Head of caudate nucleus (tissue), 42 donors: ENCODE measurements at places on chromosomes 1 and 21.

DNA sequence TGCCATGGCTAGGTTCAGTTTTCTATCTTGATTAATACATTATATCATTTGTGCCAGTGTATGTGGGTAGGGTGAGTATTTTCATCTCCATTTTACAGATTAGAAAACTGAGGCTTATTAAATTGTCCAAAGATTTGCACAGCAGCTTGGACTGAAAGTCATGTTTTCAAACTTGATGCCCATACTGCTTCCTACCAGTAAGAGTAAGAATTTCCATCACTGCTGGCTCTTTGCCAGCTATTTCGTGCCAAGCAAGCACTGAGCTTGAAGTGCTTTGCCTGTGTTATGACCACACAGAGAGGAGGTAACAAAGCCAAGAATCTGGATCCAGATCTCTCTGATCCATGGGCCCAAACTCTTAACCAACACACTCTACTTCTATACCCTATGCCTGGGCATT is 295.0 kb downstream of the VAV3 start:
- DNase-seq, result no peak

GRCh38 chr1:40620150-40620549 is 45.3 kb downstream of the RIMS3 start:
- no peak for DNase-seq

DNA sequence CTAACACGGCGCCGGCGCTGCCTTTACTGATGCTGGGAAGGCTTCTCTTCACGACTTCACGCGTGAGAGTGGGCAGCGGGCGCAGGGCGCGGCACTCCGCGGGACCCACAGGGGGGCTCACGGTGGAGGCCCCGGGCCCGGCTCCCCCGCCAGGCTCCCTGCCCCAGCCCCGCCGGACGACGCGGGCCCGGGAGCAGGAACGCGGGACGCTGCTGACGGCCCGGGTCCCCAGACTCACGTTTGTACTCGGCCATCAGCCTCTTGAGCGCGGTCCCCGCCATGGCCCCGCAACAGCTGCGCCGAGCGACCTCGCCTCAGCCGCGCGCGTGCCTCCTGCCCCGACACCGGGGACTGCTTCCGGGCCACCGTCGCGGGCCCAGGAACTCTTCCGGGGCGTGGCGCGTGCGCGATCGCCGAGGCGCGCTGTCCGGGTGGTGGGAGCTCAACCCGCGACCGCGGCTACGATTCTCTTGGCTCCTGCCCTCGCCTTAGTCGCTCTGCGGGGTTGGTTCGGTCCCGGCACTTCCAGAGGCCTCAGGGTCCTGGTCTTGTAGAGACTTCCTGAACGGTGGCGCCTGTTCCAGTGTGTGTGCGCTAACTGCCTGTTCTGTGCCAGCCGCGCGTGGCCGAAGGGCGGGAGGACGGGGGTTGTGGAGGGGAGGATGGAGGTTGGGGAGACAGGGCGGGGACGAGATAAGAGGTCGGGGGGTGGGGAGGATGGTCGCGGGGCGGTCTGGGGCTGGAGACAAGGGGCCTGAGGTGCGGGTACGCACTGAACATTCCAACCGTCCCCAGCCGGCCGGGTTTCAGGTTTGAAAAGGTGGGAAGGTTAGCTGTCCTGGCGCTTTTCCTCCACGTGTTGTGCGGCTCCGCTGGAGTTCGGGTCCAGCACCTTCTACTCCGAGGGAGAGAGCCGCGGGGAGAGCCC is at the start of gene UBE2G2:
TSS of gene UBE2G2 (minus strand) at position 353 of the 928 bp plus-strand sequence. CDS start at position 281, 72 bp downstream.
- peak; percentile 88 for DNase-seq

DNA sequence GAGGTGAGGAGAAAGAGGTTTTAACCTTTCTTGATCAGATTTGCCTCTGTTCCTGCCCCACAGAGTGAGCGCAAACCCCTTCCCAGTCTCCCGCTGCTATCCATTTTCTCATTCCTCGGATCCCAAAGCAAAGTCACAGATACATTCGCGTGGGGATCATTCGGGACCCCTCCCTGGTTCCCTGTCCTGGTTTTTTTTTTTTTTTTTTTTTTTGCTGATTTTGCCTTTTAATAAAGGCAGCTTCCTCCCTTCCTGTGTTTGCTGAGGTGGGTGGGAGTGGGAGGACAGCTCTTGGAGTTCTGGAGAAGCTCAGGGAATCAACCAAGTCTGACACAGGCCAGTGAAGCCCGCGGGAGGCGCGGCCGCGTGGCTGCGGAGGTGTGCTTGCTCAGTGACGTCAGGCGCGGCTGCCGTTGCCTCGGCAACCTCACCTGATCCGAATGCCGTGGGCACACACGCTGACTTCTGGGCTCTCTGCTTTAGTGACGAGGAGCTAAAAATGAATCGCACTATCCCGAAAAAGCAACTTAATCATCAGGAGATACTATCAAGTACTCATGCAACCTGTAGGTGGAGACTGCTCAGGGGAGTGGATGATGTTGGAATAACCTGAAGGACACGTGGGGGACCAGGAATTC is 106.4 kb downstream of the TBX19 start:
- DNase-seq, result peak; percentile 89

GRCh38 chr21:38949070-38949380 is 143.3 kb downstream of the ETS2 start:
- no peak for DNase-seq

GRCh38 chr1:243596431-243597062 is 253.5 kb downstream of the AKT3 start:
- no peak for DNase-seq

DNA sequence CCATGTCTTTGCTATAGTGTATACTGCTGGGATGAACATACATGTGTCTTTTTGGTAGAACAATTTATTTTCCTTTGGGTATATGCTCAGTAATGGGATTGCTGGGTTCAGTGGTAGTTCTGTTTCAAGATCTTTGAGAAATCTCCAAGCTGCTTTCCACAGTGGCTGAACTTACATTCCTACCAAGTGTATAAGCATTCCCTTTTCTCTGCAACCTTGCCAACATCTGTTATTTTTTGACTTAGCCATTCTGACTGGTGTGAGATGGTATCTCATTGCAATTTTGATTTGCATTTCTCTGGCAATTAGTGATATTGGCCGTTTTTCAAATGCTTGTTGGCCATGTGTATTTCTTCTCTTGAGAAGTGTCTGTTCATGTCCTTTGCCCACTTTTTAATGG is 37.5 kb upstream of the ANGPTL1 start:
- DNase-seq, result no peak

- DNase-seq, result no peak
These were observed 34.8 kb downstream of the ACOT7 start for GRCh38 chr1:6358757-6359201.

DNA sequence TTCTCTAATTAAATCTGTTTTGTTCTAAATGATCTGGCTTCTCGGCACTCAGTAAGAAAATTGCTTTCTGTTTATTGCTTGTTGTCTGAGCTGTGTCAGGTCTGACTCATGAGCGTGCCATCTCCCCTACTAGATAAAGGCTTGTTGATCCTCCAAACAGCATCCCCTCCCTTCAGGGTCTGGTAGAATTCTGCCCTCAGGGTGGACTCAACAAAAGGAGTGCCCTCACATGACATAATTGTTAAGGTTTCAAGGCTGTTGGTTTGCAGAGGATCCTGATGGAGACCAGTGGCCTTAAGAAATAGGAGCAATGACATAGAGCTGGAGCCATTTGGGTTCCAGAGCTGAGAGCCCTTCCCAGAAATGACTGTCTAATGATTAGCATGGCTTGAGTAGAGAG is 36.0 kb upstream of the ATP2B4 start:
- DNase-seq, result no peak

DNA sequence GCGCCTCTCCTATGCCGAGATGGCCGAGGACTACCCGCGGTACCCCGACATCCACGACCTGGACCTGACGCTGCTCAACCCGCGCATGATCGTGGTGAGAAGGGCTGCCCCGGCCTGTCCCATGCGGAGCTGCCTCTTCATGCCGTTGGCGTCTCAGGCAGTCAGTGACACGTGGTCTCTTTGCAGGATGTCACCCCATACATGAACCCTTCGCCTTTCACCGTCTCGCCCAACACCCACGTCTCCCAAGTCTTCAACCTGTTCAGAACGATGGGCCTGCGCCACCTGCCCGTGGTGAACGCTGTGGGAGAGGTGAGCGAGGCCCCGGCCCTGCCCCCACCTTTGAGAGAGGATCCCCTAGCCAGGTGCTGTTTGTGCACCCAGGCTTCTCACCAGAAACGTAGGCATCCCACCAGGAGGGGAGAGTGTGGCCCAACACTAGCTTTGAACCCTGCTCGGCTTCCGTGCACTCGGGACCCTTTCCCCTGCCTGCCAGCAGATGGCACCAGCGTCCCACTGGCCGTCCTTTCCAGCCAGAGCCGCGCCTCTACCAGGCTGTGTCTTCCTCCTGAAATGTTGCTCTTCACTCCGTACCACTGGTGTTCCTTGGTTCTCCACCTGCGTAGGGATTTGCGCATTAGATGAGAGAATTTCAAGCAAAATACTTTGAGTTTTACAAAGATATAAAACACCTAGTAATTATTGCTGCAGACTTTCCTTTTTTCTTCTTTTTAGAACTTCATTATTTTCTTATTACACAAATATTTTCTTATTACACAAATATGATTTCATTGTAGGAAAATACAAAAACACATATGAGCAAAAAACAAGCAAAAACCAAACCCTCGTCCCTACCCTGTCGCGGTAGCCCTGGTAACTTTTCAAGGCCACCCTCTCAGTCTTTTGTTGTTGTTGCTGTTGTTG is 9.0 kb downstream of the NPPA start:
- DNase-seq, result peak; percentile 79

GRCh38 chr1:112798292-112798691 is 83.2 kb upstream of the PPM1J start:
- no peak for DNase-seq

DNA sequence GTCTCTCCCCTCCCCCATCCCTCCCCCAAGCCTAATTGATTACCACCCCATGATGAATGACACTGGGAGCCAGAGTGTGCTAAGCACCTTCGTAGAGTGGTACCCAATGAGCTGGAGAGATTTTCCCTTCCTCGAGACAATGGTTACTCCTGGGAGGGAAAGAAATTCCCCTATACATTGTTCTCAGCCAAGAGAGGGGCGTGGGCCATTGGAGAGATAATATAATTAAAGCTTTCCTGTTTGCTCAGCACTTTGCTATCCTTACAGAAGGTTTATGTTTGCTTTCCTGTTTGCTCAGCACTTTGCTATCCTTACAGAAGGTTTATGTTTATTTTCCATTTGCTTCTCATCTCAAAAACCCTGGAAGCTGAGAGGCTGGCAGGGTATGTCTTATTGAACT is 126.1 kb upstream of the KLHDC7A start:
- no peak for DNase-seq

DNA sequence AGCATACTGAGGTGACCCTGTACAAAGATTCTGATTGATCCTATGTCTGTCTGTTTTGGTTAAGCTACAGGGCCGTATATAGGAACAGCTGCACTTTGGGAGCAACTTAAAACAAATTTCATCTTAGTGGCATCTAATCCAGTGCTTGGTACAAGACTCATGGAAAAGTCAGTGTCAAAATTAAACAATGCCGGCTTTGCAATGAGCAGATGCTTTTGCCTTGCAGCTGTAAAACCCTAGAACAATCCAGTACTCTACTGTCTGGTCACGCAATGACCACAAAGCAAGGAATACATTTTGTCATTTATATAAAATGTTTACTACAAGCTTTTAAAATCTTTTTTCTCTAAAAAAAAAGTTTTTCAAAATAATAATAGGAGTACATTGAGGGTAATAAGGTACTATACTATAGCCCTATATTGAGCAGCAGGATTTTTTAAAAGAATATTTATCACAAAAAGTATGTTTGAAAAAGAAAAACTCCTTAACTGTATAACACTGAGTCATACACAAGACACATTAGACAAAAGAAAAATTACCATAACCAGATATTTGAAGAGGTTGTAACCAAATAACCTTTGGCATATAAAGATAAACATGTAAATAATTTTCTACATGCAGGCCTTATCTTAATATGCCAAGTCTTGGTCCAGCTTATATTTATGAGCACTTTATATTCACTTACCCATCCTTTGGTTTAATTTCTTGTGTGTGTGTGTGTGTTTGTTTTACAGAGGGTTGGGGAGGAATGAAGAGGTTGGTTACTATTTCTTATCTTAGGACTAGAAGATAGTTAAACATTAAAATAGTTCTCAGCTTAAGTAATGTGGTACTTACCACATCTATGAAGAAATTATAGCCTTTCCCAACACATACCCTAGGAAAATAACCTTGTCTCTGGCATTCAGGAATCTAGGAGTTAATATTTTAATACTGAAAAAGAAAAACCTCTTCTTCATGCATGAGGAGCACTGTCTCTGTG is 262.3 kb downstream of the FAF1 start:
- peak; percentile 81 for DNase-seq
